ENCODE measurements at places on chromosomes 5 and 9.

DNA sequence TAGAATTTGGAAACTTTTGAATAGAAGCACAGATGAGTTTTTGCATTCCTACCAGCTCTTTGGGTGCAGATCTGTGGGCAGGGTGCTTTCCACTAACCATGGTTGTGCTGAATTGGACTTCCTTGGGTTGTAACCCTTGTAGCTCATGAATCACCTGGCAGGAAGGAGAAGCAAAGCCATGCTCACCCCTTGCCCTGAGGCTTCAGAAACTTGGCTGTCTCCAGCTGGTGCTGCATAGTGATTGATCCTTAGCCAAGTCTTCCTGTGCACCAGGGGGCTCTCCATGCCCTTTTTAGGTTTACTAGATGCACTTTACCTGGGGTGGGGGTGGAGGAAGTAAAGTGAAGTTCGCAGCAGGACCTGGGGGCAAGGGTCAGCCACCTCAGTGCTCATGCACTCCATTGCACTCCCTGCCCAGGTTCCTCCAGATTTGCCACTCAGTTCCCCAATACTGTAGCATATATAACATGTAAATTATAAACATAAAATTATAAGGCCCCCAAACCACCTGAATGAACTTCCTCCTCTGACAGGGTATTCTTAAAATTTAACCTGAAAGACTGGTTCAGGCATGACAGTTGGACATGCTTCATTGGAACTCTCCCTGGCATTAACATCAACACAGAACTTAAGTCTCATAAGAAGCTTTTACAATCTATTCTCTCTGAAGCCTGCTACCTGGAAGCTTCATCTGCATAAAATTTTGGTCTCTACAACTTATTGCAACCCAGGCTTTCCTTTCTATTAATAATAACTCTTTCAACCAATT is 25.8 kb upstream of the IFNA14 start:
- DNase-seq, result no peak

DNA sequence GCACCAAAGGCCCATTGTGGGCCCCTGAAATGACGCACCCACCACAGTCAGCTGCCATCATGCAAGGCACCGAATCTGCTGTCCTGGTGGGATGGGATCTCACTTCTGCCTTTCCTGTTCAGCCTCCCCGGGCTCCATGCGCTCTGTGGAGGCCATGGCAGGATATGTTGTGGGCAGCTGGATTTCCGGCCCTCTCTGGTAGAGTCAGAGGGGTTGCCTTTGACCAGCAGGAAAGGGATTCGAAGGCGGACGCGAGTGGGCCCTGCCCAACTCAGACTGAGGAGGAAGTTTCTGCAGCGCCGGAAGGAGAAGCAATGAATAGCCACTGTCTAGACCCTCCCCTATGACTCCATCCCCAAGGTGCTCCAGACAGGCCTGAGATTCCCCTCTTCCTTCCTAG is 35.5 kb downstream of the GADD45G start:
- DNase-seq, result no peak

DNA sequence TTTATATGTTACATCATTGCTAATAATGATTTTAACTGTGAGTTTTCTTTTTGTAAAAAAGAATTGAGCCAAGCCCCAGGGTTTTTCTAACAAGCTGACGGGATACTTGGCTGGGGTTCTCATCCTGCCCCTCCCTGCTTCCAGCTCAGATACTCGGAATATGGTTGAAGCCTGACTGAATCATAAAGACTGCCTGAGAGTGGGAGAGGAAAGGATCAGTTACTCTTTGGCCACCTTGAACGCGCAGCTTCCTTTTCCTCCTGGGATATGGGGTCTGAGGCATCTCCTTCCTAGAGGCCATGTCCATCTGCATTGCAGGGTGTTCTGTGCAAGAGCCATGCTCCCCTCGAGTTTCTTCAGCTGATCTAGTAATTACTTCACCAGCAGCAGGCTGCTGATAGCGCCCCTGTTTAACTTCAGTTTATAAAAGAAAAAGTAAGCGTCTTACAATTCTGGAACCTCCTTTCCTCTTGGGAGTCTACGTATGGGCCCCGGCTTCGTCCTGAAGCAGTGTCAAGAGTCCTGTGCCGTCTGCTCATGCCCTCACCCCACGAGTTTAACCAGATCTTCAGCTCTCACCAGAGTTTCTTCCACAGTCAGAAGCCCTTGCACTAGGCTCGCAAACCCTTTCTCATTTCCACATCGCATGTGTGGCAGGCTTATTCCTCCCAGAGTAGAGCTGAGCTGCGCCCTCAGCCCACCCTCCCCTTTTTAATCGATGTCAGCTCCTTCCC is 130.0 kb downstream of the MVB12B start:
- DNase-seq, result no peak

DNA sequence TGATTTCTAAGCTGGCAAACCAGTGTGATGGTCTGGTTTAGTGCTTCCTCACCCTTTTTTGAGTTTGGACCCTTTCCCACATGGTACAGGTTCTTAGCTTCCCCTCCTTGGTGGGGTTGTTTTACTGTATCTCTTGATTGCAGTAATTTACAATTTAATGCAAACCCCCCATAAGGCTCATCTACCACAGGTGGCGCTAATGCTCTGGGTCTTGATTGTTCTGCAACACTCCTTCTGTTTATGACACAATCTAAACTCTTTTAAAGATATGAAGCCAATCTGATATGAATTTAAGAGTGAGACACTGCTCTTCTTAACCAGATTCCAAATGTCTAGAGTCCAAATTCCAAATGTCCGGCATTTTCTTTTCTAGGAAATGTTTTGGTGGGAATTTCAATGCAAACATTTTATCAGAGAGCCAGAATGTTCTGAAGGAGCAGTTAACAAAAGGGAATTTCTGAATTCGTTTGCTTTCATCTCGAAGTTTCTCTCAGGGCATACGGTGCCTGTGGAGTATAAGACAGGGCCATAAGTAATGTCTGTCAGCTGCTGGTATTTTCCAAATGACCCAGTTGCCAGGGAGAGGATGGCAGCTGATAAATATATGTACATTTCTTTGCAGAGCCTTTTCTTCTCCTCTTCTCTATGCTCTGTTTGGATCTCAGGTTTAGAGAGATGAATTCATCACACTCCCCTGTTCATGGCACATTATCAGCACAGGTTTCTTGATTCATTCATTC is 246.8 kb downstream of the ARHGAP26 start:
- peak; percentile 54 for DNase-seq

DNA sequence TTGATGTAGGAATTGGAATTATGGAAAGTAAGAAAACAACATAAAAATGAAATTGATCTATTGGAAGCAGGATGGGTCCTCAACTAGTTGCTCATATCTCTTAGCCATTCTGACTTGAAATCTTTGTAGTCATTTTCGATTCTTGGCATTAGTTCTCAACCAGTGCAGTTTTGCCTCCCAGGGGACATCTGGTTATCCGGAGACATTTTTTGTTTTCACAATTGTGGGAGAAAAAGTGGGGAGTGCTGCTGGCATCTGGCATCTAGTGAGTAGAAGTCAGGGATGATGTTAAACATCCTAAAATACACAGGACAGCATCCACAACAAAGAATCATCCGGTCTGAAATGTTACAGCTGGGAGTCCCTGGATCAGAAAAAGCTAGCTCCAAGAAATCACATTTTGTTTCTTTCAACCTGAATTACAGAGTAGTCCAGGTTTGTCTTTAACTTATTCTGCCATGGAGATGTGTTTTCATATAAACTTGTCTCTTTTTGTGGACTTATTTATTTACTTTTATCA is 74.9 kb downstream of the FBXL7 start:
- DNase-seq, result no peak

GRCh38 chr5:95963650-95964410 is 2.2 kb upstream of the ELL2 start:
- no peak for DNase-seq

- DNase-seq, result peak; percentile 94
Measured at GRCh38 chr5:90474235-90475107, at the start of the genes MBLAC2 and POLR3G. TSS of gene MBLAC2 (minus strand) at chr5:90474771. CDS start at chr5:90474292, 479 bp downstream. TSS of gene POLR3G (plus strand) at chr5:90474864. CDS start at chr5:90485568, 10,704 bp downstream.

- no peak for DNase-seq
Measured at GRCh38 chr5:60056191-60056590, 162.7 kb upstream of the PDE4D start.

- DNase-seq, result no peak
Measured at GRCh38 chr5:776862-777711, 7.4 kb downstream of the ZDHHC11B start.

GRCh38 chr9:72207278-72207677 is 58.0 kb downstream of the GDA start:
- DNase-seq, result no peak

DNA sequence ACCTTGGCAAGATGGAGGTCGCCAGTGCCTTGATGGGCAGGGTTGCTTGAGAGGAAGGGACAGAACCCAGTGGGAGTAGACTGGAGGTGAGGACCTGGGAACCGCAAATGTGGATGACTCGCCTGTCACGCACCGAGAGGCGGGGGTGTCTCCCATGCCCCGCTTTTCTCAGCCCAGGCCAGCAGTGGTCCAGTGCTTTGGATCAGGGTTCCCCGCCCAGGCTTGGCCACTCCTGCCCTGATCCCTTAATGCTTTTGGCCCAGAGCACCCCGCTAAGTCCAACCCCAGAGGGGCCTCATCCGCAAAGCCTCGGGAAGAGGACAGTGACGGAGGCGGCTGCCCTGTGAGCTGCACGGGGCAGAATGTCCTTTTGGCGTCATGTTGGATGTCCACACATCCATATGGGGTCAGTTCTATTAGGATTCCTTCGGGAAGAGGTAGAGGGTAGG is 2.4 kb downstream of the MRPS2 start:
- no peak for DNase-seq

DNA sequence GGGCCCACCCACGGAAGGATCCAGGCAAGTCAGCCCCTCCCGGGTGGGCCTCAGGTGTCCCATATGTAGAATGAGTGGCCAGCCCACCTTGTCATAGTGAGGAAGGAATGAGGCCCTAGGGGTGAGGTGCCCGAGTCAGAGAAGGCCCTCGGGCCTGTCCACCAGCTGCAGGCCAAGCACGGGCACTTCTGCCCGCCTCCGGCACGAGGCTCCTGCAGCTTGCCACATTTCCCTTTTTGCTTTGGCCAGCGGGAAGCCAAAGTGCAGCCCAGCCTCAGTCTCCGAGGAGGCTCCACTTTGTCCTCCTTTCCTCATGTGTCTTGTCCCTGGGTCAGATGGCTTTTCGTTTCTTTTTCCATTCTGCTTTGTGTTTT is 72.9 kb downstream of the PSMB7 start:
- DNase-seq, result no peak

- DNase-seq, result no peak
Measured at GRCh38 chr5:2451100-2451499, 300.4 kb downstream of the IRX2 start.

DNA sequence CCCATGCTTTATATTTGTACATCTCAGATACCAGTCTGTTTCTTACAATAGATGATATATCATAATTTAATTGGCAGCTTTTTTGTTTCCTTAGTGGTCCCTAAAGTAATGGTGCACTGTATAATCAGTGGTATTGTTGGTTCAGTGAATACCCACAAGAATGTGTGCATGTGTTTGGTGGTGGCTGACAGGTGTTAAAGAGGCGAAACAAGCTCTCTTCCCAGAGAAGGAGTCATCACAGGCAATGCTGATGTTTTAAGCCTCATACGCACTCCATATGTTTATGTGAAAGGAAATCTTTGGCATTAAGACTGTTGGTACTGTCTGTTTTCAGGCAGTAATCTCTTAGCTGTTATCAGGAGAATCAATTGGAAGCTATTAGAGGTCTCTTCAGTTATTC is 49.2 kb upstream of the KIAA1958 start:
- no peak for DNase-seq

GRCh38 chr5:77641397-77641943 is 3.0 kb upstream of the OTP start:
- DNase-seq, result no peak

DNA sequence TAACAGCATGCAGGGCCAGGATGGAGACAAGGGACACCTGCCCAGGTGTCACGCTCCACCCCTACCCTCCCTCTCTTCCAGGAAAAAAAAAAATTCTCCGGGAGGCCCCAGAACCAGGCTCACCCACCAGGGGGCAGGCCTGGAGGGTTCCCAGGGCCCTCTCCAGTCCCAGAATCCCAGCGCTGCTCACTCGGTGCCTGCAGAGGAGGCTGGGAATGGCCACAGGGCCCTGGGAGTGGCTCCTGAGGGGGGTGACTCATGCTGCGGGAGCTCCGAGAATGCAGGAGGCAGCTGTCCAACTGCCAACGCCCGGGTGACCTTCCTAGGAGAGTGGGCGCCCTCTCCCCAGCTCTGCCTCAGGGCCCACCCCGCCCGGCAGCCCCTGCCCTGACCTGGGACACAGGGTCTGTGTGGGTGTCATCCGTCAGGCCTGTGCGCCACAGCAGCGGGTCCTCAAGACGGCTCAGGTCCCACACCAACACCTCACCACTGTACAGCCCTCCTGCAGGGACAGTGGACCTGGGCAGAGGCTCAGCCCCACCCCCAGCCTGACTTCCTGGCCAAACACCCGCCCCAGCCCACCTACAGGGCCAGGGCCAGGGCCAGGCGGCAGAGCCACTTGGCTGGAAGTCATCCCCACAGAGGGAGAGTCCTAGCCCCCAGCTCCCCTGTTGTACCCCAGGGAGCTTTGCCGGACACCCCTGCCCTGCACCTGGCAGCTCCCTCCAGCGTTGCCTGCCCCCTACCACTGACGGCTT is 21.2 kb downstream of the DYNC2I2 start:
- peak; percentile 97 for DNase-seq

DNA sequence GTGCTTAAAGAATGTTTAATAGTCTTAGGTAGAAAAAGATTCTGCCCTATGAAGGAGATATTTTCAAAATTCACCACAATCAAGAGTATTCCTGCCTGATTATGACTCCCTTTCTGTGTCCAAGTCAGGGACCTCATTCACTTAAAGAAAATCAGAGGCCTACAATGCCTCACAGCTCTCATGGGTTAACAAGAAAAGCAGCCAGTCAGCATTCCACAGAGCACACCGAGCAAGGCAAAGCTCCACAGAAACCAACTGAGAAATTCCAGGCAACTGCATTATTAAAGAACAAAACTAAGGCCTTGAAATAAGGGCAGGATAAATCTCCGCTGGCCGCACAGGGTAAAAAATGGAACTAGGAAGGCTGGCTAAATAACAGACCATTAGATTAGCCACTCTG is 161.1 kb downstream of the TARS1 start:
- DNase-seq, result no peak

DNA sequence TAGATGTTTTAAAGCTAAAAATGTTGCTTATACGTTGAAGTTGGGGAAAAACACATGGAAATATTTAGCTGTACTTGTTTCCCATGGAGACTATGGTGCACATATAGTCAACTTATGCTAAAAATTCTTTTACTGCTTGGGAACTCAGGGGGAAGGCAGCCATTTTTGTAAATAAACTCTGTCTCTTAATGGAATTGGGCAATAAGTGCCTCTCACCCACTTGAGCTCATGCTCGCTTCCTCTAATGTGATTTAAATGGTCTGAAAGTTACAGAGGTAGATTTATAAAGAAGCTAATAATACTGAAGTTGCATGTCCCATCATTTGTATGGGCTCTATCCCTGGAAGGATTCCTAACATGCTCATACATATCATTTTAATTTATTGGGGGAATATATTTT is 523.8 kb downstream of the RASEF start:
- no peak for DNase-seq

- no peak for DNase-seq
Measured at GRCh38 chr9:77166193-77166592, 11.1 kb upstream of the VPS13A start.

DNA sequence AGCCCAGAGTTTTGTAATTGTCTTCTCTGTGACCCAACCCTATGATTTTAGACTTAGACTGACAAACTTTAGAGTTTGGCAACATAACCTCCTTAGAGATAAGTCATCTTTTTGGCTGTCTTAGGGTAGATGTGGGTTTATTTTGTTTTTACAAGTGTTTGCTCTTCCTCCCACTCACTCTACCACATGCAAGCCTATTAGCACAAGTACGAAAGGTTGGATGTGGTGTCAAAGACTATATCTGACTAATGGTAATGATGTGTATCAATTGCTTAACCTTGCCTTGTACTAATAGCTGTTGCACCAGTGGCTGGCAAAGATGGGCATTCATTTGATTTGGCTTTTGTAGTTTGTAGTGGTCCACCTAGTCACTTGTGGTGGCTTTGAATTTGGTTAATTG is 46.5 kb downstream of the SLC25A46 start:
- DNase-seq, result peak; percentile 90

All from HCEC 1CT (cell line).